ENCODE measurements at places on chromosomes 16 and 17.

DNA sequence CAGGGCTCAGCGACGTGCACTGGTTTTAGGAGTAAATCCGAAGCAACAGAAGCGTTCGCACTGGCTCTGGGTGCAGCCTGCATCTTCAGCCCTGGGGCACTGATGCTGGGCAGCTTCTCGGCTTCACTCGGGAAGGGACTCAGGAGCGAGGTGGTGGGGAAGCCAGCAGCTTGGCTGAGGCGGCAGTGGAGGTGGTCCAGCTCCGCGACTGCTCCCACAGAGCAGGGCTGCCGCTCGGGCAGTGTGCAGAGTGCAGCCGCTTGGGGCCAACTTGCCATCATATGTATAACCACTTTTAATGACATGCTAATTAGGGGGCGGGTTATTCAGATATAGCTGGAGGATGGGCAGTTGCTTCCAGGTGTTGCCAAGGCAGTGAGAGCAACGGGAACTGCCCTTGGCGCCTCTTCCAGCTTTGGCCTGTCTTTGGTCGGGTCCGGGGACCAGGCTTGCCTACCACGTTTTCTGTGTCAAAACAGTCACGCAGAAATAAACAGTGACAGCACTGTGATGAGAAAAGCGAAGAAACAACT is 26.7 kb downstream of the METRNL start:
- no peak for DNase-seq

- no peak for DNase-seq
These were observed 265.9 kb downstream of the WWOX start for GRCh38 chr16:78365366-78365765.

- no peak for DNase-seq
These were observed 28.9 kb upstream of the CMIP start for GRCh38 chr16:81415751-81416150.

DNA sequence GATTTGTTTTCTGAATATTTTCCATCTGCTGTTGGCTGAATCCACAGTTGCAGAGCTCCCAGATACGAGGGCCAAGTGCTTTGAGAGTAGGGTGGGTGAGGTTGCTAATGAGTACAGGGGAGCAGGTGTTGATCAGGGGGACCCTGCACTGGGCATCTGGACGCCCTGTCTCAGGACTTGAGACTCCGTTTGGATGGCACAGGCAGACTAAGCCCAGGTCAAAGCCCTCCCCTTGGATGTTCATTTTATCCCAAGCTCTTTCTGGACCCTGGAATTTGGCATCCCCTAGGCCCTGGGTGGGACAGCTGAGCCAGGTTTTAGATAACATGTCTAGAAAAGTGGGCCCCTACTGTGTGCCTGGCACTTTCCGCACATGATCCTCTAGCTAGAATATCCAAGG is 12.1 kb downstream of the USP6 start:
- no peak for DNase-seq

GRCh38 chr16:1103636-1103980 is 7.6 kb upstream of the C1QTNF8 start:
- DNase-seq = no peak

DNA sequence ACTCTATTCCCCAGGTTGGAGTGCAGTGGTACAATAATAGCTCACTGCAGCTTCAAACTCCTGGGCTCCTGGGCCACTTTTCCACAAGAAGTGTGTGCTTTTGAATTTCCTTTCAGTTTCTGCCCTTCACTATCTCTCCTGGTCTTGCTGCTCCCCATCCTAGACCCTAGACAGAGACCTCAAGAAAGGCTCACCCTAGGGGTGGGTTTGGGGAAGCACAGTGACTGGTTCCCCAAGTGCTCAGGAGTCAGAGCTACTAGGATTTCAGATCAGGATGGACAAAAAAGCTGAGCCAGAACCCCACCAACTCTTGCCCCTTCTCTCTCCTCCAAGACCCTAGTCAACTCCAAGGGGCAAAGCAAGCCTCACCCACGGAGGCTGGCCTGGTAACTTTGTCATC is 1.6 kb upstream of the SEBOX start:
- no peak for DNase-seq

GRCh38 chr17:44759086-44759915 is 513 bp downstream of the ADAM11 start:
- peak; percentile 30 for DNase-seq

- no peak for DNase-seq
These were observed 33.7 kb upstream of the CIBAR2 start for GRCh38 chr16:85145734-85146531.

DNA sequence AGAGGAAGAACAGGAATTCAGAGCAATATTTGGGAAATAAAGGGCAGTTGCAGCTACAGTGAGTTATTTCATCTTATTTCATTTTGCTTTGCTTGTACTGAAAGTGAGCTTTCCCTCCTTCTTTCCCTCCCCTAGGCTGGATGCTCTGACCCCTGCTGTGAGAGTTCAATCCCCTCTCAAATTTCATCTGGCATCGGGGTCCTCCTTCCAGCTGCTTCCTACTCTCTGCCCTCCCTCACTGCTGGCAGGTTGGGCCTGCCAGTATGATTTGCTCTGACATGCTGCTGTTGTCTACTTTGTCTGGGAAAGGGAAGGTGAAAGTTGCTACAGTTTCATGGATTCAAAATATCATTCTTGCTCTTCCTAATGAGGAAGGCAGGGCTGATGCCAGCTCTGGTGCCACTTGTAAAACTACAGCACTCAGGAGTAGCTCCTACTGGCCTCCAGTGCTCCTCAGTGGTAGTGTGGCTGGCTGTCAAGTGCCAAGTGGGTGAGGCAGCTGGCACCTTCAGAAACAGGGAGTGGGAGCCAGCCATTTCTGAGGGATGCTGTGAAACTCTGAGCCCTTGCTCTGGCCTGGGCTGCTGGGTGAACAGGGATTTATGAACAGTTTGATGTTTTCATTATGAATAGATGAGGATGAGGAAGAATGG is 408.6 kb downstream of the HAPSTR1 start:
- DNase-seq = no peak

GRCh38 chr16:64657316-64658011 is 464.4 kb downstream of the CDH11 start:
- no peak for DNase-seq

DNA sequence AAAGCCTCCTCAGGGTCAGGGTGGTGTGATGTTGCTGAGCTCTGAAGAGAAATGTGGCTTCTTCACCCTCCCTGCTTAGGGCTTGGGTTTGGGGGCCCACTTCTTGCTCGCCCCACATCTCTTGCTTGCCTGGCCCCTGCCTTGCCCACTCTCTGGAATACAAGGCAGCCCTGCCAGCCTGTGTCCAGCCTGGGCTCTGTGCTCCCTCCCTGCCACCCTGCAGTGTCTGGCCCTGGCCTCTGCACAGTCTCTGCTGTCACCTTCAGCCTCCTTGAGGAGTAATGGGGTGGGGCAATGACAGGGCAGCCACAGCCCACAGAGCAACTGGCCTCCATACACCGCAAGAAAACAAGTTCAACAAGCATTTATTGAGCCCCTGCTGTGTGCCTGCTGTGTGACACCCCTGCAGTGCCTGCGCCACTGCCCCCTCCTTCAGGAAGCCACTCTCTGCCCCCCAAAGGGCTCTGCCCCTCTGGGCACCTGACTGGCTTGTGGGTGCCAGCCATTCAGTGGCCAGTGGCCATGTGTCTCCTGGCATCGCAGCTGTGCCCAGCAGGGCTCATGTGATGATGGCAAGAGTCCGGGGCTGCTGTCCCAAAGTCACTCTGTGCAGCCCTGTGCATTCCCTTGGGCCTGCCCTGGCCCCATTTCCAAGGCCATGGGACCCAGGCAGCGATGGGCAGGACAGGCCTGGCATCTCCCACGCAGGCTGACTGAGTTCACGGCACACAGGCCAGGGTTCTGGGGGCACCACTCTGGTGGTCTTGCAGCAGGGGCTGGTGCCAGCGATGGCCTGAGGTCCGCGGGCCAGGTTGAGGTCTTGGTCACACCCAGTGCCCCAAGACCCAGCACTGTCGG is 240.8 kb downstream of the KATNIP start:
- DNase-seq = no peak

DNA sequence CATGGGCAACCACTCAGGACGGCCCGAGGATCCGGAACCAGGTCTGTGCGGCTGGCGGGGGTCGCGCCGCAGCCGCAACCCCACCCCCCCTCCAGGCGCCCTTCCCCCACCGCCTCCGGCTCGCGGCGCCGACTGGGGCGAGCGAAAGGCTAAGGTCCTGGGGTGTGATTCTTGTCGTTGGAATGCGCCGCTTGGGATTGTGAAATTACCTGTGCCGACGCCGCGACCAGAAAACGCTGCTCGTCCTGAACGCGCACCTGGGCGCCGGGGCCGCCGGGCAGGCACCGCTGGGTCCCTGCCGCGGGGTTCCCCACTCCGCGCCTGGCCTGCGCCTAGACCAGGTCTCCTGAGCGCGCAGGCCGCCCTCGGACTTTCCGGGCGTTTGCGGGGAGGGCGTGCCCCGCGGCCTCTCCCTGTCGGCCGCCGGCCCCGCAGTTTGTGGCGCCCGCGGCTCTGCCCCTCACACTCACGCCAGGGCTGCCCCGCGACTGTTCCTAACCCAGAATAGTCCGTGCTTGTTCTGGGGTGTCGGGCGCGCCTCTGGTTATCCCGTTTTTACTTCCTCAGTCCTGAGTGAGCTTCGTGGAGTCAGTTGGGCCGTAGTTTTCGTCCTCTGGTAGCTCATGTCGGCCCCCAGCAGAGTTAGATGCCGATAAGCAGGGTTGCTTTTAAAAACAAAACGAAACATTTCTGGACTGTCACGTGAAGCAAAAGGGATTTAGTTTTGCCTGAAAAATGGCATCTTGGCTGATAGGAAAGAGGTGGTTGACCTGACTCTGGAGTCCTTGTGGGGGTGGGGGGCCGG is 147.2 kb downstream of the SPECC1 start:
- DNase-seq = no peak

GRCh38 chr17:38444151-38444550 is 15.9 kb downstream of the ARHGAP23 start:
- peak; percentile 25 for DNase-seq

GRCh38 chr17:67557921-67558320 is 159.8 kb upstream of the NOL11 start:
- no peak for DNase-seq

DNA sequence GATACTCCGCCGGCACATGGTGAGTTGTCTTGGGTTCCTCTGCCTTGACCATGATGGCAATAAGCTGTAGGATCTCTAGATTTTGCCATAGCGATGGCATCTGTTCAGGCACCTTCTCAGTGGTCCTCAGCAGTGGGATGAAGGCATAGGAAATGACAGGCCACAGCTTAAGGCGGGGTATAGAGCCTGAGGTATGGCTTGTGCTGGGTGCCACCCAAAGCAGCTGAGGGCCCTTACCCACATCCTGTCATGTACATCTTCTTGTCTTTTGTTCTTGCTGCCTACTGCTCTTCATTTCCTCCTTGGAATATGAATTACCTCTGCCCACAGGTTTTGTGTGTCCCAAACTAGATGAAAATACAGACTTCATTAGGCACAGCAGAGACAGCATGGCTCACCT is 29.5 kb downstream of the KAT7 start:
- DNase-seq = no peak

- DNase-seq = no peak
These were observed 6.1 kb upstream of the CCL8 start for GRCh38 chr17:34313164-34313563.

GRCh38 chr16:11636172-11636721 is 32.0 kb upstream of the SNN start:
- no peak for DNase-seq

Measured in memory B cell (primary cell).